ENCODE measurements at places on chromosomes 2 and 18.

DNA sequence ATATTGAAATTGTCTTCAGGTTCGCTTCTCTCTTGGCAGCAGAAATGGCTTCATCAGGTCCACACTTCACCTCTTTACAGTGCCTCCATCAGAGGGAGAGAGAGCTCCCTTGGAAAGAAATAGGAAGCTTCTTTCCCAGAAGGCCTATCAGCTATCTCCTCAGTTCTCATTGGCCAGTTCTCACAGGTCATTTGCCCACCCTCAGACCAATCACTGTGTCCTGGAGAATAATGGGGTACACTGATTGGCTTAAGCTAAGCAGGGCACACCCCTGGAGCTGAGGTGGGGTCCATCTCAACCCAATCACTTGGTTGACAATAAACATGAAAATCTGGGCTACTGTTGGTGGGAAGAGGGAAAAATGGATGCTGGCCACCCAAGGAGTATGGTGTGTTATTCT, 5.2 kb downstream of the GNLY start:
- DNase-seq, result no peak

DNA sequence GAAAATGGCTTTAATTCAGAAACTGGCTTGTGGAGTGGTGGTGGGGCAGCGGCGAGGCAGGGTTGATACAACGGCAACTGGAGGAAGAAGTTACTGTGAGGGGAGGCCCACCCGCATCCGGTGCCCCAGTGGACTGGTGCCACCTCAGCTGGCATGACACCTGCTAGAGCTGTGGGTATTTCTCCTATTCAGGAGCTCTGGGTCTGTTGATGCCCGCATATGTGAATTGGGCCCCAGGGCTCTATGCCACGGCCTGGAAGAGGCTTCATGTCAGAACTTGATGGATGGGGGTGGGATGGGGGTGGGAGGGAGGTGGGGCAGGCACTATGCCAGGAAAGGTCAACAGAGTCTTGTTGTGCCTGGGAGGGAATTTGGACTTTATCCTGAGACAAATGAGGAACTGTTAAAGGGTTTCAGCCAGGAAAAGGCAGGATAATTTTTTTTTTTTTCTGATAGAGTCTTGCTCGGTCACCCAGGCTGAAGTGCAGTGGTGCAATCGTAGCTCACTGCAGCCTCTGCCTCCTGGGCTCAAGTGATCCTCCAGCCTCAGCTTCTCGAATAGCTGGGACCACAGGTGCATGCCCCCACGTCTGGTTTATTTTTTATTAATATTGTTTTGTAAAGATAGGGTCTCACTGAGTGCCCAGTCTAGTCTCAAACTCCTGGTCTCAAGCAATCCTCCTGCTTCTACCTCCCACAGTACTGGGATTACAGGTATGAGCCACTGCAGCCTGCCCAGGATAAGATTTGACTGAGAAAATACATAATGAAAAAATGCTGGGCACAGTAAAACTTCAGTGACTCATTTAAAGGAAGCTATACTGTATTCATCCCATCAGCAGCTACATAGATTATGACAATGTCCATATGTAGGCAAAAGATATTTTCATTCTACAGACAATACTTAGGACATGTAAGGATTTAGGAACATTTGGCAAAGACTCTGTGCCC, 52.6 kb downstream of the SH2D6 start:
- DNase-seq, result no peak

DNA sequence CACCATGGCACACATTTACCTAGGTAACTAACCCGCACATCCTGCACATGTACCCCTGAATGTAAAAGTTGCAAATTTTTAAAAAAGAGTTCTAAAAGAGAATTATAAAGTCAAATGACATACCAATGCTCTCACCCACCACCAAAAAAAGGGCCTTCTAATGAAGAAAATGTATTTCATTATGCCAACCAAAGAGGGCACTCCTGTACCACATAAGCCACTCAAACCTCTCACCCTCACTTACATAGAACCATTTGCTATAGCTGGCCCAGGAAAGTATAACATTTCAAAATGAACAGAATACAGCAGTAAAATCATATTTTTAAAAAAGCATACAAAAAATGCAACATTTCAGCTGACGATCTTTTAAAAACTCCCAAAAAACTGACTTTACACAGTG, 241.5 kb upstream of the PKDCC start:
- no peak for DNase-seq

DNA sequence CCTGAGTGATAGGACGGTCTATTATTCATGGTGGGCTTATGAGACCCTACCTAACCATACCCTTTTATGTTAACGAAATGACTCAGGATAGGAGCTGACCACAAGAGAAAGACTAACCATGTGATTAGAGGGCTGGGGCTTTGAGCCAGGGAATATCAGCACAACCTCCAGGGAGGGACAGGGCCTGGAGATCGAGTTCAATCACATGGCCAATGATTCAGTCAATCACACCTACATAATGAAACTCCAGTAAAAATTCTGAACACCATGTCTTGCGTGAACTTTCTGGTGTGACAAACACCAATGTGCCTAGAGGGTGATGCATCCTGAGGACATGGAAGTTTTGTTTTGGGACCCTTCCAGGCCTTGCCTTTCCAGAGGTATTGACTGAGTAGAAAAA, 2.2 kb upstream of the TEX51 start:
- DNase-seq, result no peak

DNA sequence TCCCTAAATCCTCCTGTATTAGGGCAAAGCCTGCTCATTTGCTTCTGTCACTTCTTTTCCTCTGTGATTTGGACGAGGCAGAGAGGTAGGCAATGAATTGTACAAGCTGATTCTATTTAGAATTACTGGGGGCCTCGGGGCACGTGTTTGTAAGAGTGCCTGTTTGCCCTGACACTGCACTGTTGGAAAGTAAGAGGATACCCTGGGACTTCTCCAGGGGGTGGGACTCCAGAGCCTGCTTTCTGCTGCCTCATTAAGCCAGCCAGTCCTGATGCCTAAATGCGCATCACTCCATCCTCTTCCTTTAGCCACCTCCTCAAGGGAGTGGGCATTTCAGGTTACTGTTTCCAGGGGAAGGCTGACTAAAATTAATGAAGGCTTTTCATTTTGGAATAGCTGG, 134.3 kb downstream of the TDRD15 start:
- DNase-seq, result no peak

- DNase-seq, result no peak
Observed at GRCh38 chr2:79980816-79981215, 323.7 kb downstream of the LRRTM1 start.

DNA sequence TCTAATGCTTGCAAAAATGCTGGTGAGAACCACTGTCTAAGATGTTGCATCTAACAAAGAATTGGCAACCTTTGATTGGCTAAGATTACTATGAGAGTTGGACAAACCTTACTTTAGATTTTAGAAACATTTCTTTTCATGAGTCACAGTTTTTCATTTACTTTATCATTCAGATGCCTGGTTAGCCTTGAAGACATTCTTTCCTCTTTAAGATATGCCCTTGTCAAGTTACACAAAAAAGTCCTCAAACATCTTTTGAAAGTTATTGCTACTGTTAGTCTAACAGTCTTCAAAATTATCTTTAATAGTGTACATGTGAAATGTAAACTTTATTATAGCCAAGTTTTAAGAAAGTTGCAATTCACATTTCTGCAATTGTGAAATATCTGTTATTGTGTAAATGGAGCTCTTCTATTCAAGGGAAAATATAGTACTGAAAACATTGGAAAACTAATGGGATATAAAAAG, 276.3 kb downstream of the RND3 start:
- DNase-seq, result no peak

DNA sequence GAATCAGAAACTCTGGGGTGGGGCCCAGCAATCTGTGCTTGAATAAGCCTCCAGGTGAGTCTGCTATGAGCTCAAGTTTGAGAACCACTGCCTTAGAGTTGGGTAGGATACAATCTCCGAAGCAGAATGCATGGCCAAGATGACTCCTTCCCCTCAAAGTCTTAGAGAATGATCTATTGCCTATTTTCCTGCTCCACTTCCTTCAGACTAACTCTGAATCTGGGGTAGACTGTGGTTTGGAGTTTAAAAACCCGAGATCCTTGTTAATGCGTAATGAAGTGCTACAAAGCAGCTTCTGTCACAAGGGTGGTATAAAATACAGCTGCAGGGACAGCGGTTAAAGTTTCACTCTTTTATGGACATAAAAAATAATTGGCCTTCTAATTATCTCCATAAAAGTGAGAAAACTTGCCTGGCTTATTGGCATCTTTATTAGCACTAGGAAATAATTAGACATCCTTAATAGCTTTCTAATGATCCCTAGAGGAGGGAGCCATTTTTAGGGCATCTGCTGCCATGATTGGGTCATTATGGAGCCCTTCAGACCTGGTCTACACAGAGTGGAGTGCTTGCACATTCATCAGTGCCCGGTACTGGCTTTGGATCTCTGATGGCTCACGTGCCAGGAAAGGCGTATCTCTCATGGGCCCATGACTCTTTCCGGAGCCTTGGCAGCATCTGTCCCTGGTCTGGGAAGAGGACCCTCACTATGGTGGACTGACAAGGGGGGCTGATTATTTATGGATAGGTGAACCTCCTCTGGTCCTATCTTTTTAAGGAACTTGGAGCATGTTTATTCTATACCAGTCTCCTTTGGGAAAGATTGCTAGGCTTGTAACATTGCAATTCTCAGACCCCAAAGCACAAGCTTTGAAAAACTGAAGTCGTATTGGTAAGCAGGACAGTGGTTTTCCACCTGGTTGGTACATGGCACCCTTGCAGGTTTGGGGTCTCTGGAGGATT, 28.2 kb downstream of the SIX2 start:
- peak; percentile 50 for DNase-seq

GRCh38 chr18:22318745-22319407, 98.8 kb downstream of the CTAGE1 start:
- no peak for DNase-seq

GRCh38 chr2:54569745-54570301, 113.7 kb downstream of the SPTBN1 start:
- no peak for DNase-seq

DNA sequence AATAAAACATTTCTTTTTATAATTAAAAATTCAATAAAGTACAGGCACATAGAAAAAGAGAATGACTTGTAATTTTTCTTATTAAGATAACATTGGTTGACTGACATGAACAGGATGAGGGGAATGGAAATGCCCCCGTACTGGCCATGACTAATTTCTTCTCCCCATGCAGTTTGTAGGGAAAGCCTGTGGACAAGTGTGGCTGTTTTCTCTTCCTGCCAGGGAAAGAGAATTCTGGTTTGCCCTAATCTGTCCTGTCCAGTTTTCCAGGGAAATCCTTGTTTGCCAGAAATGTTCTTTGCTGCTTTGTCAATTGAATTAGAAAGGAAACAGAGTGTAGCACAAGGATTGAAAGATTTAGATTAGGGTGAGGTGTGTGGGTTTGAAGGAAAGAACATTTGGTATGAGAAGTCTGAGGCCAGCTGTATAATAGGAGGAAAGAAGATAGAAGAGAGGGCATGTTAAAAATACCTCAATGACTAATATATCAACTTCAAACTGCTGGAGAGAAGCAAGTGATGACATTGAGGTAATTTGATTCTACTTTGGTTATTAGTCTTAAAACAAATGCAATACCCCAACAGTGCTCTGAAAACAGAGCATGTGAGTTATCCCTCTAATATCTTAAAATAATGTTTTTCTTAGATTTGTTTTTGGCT, 593.9 kb upstream of the ZNF804A start:
- no peak for DNase-seq

GRCh38 chr2:160225722-160226121, 25.6 kb upstream of the ITGB6 start:
- DNase-seq, result no peak

DNA sequence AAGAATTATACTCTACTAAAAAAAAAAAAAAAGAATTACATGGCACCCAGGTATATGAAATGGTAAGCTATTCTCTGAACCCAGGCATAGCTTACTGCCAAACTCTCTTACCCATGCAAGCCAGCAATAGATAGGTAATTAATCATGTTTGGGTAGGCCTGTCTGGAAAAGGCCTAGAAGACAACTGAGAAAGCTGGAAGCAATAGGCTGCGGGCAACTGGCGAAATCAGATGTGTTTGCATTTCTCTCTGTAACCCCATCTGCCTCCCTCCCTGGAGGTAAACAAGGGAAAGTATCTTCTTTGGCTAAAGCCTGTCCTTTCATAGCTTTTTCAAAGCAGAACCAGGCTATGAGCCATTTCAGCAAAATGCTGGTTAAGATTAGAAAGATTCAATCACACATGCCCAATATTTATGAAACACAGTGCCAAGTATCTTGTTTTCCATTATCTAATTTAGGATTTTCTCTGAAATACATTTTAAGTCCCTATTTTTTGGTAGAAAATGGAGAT, 934.8 kb upstream of the DDX18 start:
- DNase-seq, result no peak

GRCh38 chr18:44679914-44680272, 795 bp upstream of the SETBP1 start:
- peak; percentile 76 for DNase-seq

DNA sequence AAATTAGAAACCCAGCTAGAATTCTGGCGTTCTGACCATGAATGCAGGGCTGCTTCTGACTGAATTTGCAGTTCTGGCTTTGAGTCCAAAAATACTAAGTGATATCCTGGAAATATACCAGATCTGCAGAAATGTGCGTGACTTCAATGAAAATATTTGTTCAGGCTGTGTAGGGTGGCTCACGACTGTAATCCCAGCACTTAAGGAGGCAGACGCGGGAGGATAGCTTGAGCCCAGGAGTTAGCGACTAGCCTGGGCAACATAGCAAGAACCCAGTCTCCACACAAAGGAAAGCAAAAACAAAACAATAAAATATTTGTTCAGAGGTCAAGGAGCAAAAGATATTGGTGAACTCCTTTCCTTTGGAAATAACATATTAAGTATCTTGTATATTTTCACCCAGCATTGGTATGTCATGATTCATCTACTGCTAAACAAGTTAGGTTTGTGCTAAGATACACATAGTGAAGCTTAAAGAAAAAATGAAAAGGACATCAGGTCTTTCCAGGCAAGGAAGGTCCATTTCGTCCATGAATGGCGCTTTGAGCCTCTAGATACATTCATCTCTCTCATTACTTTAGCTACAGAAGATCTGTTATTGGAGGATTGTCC, 239.2 kb downstream of the CMPK2 start:
- no peak for DNase-seq

DNA sequence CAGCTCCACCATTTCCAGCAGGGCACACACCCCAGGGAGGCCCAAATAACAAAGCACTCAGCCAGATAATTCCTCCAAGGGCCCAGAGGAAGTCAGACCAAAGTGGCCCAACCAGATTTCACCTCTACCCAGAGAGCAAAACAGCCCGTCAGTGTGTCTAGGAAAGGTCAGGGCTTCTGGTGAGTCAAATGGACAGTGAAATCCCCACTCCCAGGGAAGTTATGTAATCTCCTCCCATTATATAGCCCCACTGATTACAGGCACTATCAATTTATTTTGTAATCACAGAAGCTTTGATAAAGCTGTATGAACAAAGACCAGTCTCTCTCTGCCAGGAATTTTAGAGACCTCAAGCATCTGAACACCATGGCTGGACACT, 4.0 kb downstream of the B4GALT6 start:
- no peak for DNase-seq

GRCh38 chr2:225637259-225637658, 237.7 kb downstream of the NYAP2 start:
- DNase-seq, result no peak

GRCh38 chr2:17245906-17246305, 272.3 kb downstream of the RAD51AP2 start:
- no peak for DNase-seq

Data from left forelimb (tissue), 1 donor.